ENCODE measurements at places on chromosomes 1 and 21. TPM values are rescaled to one million over a fixed set of nuclear protein-coding genes. Genes with fewer than 3 reads are reported as not detected.

TP53BP2 gene
- 66.9 TPM for total RNA-seq

DNA sequence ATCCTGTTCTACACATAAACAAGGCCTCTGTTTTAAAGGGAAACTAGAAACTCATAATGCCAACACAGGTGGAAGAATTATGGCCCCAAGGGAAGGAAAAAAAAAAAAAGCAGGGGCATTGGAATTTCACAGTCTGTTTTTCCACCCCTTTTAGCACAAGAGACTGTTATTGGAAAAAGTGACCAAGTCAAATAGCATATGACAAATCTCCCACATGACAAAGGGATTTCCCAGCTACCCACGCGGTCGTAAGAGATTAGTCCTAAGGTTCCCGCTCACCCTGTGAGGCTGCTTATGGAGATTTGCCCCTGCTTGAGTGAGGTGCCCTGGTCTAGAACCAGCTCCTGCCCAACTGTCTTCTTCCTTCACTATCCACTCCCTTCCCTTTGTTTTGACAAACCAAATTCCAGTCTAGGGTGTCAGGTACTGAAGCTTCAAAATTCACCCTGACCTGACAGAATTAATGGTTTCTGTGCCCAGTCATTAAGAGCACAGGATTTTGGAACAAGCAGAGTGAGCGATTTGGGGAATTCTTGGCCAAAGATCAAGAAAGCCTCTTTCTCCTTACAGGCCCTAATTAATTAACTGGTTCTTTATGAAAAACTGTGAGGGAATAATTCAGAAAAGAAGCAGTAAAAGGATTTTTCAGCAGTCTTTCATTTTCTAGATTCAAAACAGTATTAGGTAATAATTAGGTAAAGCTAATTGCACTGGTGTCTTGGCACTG is 107.3 kb downstream of the NMNAT2 start:
- no peak for DNase-seq

GRCh38 chr1:68276448-68276847 is 44.1 kb upstream of the WLS start:
- DNase-seq: no peak

DNA sequence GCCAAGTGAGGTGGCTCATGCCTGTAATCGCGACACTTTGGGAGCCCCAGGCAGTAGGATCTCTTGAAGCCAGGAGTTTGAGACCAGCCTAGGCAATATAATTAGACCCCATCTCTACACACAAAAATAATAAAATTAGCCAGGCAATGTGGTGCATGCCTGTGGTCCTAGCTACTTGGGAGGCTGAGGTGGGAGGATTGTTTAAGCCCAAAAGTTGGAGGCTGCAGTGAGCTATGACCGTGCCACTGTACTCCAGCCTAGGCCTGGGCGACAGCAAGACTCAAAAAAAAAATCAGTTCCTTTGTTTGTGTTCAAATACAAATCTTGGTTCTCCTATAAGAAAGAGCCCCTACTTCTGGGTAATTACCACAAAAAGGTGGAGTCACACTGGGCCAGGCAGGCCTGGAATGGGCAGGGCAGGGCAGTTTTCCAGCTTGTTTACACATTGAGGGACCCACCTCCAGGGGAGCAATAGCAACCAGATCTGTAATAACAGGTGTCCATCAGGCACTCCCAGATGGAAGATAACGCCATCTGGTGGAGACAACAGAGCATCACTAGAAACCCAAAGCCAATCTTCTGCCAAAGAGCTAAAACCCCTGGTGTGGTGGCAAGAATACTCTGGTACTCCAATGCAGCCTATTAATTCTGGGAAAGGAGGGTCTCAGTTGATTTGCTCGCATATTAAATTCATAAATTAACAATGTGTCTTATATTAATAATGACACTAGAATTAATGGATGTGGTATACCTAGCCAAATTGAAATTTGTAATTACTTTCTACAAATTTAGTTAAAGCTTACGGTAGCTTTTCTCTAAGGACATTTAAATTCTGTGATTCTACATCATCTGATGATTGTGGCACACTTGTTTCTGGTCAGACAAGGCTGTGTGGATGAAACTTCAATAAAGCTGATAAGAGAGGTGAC is 13.2 kb downstream of the PPP1R15B start:
- peak; percentile 60 for DNase-seq

DNA sequence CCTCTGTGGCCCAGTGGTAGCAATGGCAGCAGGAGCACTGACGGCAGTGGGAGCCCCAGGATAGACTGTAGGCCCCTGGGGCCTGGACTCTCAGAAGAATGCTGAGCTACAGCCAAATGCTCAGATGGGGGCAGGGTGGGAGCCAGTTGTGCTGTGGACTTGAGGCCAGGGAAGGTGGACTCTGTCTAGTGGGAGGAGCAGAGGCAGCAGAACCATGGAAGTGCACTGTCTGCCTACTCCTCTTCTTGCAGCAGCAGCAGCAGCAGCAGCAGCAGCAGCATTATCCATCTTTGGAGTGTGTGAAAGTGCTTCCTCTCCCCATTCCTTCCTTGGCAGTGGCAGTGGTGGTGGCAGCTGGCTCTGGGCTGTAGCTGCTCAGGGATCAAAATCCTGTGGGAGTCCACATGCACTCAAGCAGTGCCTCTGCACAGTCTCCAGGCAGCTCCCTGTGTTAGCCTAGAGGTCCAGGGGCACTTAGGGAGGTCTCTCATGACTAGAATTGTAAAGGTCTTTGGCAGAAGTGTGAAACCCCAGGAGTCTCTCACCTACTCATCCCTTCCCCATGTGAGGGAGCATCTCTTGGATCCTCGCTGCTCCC is 917.9 kb upstream of the B3GALT2 start:
- DNase-seq: no peak

Data from fibroblast of the aortic adventitia (primary cell).